Suppressor macrophage treated with lipopolysaccharide for 1 hour (primary cell): ENCODE measurements at places on chromosomes 2 and 18.

DNA sequence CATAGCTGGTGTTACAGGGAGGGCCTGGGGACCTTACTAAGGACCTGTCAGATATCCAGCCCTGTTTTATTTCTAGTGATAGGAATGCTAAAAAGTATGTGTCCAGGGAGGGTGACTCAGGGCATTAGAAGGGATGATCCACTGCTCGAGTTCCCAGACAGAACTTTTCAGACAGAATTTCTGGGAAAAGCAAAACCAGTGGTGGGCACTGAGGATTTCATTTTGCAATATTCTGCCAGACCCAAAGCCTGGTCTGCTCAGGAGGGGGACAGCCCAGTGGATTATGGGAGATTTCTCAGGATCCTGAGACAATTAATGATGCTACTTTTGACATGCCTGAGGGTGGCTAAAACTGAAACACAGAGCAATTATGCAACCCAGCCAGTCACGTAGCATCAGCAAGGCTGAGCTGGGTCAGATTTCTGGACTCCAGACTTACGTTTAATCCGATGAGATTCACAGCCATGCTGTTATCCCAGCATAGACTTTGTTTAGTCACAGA is 4.7 kb upstream of the KCNE4 start:
- DNase-seq: no peak

DNA sequence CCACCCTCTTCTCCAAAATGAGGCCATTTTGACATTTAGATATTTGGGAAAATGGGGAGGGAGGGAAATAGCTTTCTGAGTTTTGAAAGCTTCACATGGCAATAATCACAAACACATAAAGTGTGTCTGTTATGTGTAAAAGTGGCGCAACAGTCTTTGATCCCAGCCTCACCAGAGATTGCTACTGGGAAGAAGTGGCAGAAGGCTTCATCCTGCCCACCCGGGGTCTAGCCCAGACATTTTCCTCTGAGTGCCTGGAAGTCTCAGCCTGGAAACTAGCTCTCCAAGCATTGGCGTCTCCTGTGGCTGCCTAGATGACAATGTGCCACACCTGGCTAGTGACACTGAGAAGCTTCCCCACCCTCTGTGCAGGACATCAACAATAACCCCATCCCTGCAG is 1.7 kb upstream of the LBH start:
- DNase-seq: no peak

DNA sequence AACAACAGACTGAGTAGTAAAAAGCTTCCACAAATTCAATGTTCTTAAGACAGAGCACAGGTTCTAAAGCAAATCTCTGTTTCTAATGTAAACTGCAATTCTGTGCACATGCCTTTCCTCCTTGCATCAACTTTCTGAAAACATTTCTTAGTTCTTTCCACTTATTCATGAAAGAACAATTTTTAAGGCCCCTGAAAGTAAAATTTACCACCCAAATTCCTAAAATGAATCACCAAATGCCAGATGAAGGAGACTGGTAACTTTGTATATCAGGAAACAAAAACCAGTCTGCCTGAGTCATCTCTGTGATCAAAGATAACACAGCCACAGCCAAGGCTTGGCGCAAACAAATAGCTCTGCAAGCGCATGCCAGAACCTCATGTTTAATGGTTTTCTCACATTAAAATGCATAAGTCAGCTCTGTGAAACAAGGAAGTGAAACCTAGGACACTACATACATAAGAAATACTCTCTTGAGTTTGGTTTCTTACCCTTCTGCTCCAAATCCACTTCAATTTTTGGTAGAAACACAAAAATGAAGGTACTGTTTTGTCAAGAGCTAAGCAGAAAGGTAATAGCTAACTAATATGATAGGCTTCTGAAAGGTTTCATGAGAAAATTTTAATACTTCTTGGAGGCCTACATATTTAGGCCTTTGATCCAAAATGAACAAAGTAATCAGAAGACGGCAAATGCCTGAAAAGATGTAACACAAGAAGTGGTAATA is 169.4 kb downstream of the THADA start:
- DNase-seq: peak; percentile 99

GRCh38 chr2:40400336-40400953 is 51.4 kb downstream of the SLC8A1 start:
- DNase-seq: no peak

DNA sequence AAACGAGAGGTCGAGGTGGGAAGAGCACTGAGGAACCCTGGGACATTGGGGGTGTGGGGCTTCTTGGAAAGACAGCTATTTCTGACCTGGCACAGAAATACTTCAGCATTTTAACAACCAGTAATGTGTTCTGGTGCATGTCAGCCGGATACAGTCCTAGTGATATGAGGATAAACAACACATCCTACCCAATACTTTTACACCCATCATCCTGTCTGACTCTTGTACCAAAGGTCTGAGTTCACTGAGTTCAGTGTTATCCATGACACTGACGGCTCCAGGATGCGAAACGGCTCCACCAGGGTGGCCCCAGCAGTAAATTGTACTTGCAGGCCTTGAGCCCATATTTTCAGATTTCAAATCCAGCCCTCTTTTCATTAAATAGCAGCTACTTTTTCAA is 65.9 kb upstream of the SH3BP4 start:
- no peak for DNase-seq

- DNase-seq: no peak
These were observed 249.9 kb downstream of the PARD3B start for GRCh38 chr2:204795156-204795555.

DNA sequence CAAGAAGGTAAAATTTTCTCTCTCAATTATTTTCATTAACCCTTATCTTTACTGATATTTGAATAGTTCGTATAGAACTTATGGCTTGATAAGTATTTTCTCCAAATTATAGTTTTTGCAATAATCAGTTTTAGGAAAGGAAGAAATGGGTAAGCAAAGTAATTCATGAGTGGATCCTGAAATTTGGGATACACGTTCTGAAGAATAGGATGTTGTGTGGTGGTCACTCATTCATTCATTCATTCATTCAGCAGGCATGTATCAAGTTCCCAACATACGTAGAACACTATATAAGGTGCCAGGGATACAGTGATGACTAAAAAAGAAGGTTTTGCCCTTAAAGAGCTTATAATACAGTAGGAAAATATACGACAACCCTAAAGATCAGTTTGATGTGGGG is 95.4 kb downstream of the PTRHD1 start:
- DNase-seq: no peak

DNA sequence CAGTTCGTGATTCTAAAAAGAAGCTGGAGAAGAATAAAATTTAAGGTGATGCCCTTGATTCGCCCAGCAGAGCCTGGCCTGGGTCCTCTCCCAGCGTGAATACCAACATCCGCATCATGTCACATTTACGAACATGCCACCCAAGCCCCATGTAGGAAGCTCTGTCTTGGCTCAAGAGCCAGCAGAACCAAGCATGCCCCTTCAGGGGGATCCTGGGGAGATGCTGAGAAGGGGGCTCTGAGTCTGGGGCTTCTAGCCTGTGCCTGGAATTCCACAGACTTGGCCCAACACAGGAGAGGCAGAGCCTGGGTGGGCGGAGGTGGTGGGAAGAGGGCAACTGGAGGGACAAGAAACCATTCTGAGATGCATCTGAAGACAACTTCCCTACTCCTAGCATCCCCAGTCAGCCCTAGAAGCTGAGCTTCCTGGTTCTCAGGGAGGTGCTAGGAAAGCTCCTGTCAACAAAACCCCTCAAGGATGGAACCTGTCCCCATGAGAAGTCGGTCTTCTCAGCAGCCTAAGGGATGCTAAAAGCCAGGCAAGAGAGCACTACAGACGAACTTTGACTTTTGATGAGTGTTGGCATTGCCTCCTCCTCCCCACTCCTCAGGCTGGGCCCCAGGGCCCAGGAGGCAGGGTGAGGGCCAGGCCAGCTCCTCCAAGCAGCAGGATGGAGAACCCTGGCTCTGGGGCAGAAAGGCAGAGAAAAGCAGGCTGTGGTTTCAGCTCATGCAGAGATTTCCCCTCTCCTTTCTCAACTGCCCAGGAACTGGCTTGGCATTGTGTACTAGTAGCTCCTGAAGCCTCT is 57.9 kb downstream of the POLR1A start:
- no peak for DNase-seq

DNA sequence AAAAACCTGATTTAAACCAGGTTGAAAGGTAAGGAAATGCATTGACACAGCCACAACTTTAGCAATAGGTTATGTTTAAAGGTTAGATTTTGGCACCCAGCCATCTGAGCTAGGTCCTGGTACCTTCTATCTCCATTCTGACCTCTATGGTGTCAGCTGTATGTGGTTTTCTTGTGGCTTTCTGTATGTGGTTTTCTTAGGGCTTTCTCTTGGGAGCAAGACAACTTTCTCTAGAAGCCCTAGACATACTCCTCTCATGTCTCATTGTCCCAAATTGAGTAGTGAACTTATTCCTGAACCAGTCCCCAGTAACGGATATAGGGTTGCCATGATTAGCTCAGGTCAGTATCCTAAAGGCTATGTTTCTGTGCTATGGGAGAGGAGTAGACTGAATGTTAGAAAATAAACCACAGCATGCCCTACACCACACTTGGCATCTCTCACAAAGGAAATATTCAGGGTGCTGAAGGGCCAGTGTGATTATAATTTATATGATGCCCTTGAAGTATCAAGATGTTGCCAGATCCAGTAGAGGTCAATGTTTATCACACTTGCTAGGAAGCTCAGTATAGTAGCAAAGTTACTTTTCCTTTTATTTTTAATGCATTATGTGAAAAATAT is 176.1 kb downstream of the CAPN13 start:
- no peak for DNase-seq

- DNase-seq: no peak
These were observed at the start of gene PAX3 for GRCh38 chr2:222298311-222299150. Gene PAX3, minus strand, starts transcription at chr2:222298998. Its CDS starts 383 bp downstream, at chr2:222298615.

DNA sequence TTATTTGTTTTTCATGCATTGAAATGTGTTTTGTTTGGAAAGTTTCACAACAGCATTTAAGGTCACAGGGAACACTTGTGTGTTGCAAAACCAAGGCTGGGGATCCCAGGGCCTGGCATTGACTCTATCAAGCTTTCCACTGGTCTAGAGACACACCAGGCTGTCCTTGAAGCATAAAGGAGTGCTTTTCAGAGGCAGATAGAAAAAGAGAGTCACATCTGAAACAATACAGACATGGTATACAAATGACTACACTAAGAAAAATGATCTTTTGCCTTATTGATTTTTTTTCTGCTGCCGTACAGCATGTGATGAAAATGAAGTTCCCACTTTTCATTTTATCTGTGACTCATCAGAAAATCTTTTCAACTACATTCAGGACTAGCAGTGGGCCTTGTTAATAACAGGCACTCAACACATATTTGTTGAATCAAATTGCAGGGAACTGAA is 61.9 kb upstream of the ZCCHC2 start:
- DNase-seq: peak; percentile 79

GRCh38 chr2:130951018-130951417 is 114.3 kb downstream of the ARHGEF4 start:
- no peak for DNase-seq

DNA sequence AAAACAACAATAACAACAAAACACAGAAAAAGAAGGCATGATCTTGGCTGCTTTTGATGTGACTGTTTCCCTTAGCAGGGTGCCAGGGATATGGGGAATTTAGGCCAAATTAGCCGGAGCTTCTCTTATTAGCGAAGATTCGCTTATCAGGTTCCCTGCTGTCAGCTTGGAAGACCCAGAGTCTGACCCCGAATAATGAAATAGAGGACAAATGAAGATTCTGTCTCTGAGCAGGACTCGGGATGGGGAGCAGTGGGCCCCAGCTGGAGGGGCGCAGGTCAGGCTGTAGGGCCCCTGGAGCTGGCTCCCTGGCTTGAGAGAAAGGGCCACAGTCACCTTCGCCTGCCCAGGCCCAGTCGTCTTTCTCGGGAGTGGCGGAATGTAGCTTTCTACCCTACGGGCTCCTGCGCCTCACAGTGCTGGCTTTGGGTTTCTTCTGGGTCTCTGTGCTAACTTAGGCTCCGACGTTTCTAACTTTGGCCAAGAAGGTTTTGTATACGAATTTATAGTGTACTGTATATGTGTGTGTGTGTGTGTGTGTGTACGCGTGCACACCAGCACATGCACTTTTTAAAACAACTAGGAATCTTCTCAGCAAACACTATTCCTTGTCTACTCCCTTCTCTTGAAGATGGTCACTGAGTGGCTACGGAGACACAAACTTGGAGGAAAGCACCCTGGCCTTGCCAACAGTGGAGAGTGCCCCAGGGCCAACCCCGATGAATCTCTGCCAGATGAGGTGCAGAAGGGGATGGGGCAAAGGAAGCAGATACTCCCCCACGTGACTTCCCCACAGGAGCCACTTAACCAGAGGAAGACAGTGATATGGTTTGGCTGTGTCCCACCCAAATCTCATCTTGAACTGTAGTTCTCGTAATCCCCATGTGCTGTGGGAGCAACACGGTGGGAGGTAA is 195.6 kb upstream of the COPS8 start:
- no peak for DNase-seq

GRCh38 chr18:45071956-45072355 is 391.3 kb downstream of the SETBP1 start:
- DNase-seq: peak; percentile 12

- DNase-seq: peak; percentile 24
These were observed 38.3 kb upstream of the PEX13 start for GRCh38 chr2:60979231-60979630.

DNA sequence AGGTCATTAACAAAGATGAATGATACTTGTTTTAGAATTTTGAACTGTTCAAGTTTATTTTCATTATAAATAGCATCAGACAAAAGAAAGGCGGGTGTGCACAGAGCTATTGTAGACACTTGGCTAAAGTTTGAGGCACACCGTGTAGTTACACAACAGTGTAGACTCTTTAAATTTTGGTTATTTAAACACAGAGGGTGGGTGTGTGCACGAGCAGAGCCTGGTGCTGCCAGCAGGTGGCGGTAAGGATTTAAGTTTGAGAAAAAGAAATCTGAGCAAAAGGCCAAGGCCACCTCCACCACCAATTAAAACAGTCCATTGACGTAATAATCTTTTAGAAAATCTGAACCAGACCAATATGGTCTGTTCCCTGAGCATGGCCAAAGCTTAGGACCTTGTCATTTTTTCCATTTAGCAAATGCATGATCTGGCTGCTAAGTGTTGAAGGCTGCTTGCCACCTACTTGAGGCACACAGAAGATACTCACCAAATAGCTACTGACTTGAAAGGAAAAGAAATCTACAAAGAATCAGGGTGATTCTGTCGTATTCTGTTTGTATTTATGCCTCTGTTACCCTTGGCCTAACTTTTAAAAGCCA is 14.3 kb downstream of the COPS7B start:
- DNase-seq: peak; percentile 36

DNA sequence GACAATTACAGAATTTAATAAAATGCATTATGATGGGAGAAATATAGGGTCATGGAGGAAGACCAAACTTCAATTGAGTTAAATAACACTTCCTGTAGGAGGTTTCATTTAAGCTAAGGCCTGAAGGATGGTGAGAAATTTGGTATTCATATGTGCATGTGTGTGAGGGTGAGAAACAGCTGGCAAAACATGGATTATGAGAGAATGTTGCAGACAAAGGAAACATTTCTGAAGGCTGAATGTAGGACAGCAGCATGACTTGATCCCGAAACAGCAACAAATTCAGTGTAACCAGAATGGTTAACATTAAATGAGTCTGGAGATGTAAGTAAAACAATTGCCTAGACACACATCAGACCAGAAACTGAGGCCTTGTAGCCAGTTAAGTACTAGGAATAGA is 630.8 kb downstream of the NR4A2 start:
- DNase-seq: no peak
